SHP77 treated with DMSO at 0.1 percent for 48 hours (cell line): ENCODE measurements at places on chromosomes 16 and 17.

DNA sequence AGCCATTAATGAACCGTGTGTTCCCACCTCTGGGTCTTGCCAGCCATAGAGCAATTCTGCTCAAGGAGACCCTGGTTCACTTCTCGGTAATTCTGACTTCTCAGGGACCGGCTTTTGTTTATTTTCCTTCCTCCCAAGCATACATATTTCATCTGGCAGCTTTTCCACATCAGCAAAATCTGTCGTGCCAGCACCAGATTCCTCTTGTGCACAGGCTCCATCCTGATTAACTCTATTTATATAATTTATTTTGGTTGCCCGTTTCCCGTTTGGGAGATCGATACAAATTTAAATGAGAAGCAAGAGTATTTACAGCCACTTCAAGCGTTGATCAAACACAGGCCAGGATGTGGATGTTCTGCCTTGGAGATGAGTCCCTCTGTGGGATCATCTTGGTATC lies 161.9 kb upstream of the XYLT1 start:
- no peak for DNase-seq

DNA sequence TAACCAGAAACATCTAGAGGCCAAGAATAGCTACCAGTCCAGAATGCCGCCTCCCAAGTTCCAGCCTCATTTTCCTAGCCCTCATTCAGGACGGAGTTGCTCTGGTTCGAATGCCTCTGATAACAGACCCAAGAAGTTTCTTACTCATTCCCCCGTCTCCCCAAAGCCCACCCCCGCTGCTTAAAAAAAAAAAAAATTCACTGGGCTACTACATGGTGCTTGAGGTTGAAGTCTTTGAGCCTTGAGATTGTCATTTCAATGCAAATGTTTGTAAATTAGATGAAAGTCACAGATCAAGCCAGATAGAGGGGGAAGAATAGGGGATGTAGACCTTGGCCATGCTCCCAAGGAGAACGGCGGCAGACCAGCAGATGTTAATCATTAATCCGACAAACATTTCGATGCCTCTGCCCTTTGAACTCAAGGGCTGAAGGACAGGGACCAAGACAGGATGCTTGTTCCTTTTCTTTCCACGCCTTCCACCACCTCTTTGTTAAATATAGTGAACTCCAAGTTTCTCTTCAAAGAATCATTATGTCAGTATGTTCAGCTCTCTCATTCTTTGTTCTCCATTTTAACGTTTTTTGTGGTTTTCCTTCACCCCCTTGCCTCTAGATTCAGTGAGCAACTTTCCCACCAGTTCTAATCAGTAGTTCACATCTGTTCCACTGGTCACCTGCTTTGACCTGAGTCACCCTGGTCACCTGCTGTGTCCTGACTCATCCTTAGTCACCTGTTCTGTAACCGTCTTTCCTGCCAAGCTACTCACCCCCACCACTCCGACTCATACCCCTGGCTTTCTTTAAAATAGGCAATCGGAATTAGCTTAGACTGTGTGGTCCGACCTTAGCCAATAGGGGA lies 190.3 kb downstream of the CPPED1 start:
- DNase-seq = no peak

DNA sequence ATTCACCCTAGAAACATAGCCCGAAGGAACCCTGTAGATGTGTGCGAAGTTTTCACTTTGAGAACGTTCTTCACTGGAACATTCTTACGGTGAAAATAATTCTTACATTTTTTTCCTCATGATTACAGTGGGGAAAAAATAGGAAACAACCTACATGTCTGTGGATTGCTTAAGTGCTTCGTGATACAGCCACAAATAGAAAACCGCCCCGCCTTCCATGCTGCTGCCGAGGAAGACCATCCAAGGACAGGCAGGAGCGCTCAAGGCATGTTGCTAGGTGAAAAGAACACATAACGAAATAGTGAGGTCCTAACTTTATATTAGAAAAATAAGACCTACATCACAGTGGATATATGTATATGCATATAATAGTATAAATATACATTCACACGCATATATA lies 78.8 kb downstream of the BMERB1 start:
- DNase-seq = no peak

DNA sequence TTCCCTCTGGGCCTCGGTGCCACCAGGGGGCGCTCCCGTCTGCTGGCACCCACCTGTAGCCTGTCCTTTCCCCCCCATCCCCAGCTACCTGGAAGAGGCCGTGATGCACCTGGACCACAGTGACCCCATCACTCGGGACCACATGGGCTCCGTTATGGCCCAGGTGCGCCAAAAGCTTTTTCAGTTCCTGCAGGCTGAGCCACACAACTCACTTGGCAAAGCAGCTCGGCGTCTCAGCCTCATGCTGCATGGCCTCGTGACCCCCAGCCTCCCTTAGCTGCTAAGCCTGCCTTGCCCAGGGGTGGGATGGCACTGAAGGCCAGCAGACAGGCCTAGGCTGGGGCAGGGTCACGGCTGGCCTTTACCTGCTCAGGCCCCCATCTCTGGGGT lies 818 bp upstream of the NRN1L start:
- no peak for DNase-seq

DNA sequence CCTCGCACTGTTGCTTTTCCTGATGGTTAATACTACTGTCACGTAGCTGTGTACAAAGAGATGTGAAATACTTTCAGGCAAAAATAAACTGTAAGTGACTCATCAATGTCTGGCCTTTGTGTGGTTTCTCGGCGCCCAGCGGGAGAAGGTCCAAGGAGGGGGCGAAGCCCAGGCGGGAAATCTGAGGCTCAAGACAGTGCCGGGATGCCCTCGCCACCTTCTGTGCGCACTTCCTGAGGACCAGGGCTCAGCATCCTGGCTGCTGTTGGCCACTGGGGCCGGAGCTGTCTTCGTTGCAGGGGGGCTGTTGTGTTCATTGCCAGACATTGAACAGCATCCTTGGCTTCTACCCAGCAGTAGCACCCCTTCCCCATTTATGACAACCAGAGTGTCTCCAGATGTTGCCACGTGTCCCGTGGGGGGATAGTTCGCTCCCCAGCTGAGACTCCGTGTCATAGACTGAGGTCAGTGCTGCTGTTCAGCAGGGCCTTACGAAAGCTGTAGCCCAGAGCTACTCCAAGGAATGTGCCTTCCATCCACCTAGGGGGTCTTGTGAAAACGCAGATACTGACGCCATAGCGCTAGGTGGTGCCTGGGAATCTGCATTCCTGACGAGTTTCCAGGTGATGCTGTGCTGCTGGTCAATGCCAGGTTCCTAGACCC lies 67.3 kb upstream of the PLCG2 start:
- DNase-seq = no peak

DNA sequence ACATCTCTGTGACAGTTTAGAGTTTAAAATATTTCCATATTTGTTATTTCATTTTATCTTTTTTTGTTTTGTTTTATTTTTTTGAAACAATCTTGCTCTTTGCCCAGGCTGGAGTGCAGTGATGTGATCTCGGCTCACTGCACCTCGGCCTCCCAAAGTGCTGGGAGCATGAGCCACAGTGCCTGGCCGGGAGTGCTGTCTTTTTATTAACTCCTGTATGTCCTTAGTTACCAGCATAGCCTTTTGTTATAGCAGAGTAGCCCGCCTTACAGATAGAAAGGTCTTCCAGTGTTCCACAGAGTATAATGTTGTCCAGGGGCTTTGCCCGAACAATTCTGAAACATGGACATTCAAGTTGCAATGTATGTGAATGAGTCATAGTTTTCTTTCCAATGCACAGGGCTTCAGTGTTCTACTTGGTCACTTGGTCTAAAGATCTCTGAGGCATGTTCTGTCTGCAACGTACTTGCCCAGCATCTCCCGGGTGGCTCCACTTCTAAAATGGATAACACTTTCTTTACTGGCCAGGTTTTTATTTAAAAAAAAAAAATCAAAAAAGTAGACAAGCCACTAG lies 125.6 kb downstream of the KCNJ18 start:
- no peak for DNase-seq

- no peak for DNase-seq
Observed at GRCh38 chr17:17387017-17387497, 83.9 kb downstream of the NT5M start.

DNA sequence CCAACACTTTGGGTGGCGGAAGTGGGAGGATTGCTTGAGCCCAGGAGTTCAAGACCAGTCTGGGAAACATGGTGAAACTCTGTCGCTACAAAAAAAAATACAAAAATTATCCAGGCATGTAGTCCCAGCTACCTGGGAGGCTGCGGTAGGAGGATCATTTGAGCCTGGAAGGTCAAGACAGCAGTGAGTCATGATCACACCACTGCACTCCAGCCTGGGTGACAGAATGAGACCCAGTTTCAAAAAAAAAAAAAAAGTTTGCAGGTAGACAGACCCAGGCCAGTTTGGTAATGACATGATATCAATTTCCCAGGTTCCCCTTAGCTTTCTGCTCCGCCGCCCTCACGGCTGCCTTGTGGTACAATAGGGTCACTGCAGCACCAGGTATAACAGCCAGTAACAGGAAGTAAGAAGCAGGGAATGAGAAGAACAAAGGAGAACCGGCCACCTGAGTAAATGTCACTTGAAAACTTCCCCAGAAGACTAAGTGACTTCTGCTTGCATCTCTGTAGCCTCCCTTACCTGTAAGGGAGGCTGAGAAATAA lies 201.2 kb upstream of the HSBP1 start:
- peak; percentile 8 for DNase-seq
